Vagina (tissue), 2 donors: ENCODE measurements at places on chromosomes 13 and 19.

- DNase-seq = no peak
These were observed 24.4 kb upstream of the TNFSF11 start for GRCh38 chr13:42549552-42549936.

- no peak for DNase-seq
These were observed 97.2 kb downstream of the SUCLA2 start for GRCh38 chr13:47903836-47904235.

- no peak for DNase-seq
These were observed 4.0 kb upstream of the DPF1 start for GRCh38 chr19:38228005-38228377.

GRCh38 chr19:46629546-46630025, 4.7 kb upstream of the PTGIR start:
- no peak for DNase-seq
